ENCODE measurements at places on chromosomes 7 and 10.
A peak's percentile ranks its signal among the peaks of the same experiment; 100 is the strongest.

GRCh38 chr10:45373003-45373575, 927 bp upstream of the ALOX5 start:
- peak; percentile 41 for DNase-seq

GRCh38 chr7:43076606-43077005, 35.8 kb upstream of the HECW1 start:
- no peak for DNase-seq

- no peak for DNase-seq
Measured at GRCh38 chr10:81496626-81497025, 378.4 kb upstream of the NRG3 start.

- no peak for DNase-seq
Measured at GRCh38 chr10:24988831-24989640, 26.9 kb downstream of the ENKUR start.

- no peak for DNase-seq
Measured at GRCh38 chr10:63605197-63605967, 84.2 kb downstream of the REEP3 start.

- no peak for DNase-seq
Measured at GRCh38 chr10:94123258-94123995, 129.7 kb downstream of the PLCE1 start.

DNA sequence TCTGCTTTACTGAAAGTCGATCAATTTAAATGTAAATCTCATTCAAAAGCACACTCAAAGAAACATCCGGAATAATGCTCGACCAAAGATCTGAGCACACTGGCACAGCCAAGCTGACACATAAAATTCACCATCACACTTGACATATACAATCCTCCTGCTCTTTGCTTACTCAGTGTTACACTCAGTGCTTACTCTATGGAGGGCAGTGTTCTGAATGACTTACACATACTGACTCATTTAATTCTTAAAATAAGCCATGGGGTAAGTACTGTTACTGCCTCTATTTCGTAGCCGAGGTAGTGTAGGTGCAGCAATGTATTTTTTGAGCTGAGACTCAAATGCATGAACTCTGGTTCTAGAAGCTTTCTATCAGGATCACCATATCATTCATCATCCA, 421.5 kb upstream of the LRRN3 start:
- no peak for DNase-seq

GRCh38 chr10:65375528-65375927, 1550.3 kb upstream of the LRRTM3 start:
- no peak for DNase-seq

DNA sequence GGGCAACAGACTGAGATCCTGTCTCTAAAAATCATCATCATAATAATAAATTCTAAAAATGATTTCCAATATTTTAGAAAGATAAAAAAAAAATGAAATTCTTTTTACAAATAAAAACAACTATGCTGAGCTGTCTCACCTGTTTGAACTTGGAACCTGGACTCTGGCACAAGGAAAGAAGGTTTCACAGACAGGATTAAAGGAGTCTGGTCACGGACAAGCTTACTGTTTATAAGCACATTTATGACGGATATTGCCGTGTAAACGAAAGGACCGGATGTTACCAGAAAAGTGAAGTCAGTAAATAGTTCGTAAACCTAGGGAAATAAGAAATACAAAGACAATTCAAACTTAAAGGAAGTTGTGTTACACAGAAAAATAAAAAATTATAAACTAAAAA, 70.2 kb downstream of the KIAA1549 start:
- no peak for DNase-seq

- DNase-seq: no peak
Measured at GRCh38 chr7:13132314-13132713, 444.9 kb downstream of the ARL4A start.

GRCh38 chr10:122421742-122422141, 32.7 kb upstream of the ARMS2 start:
- DNase-seq: no peak

DNA sequence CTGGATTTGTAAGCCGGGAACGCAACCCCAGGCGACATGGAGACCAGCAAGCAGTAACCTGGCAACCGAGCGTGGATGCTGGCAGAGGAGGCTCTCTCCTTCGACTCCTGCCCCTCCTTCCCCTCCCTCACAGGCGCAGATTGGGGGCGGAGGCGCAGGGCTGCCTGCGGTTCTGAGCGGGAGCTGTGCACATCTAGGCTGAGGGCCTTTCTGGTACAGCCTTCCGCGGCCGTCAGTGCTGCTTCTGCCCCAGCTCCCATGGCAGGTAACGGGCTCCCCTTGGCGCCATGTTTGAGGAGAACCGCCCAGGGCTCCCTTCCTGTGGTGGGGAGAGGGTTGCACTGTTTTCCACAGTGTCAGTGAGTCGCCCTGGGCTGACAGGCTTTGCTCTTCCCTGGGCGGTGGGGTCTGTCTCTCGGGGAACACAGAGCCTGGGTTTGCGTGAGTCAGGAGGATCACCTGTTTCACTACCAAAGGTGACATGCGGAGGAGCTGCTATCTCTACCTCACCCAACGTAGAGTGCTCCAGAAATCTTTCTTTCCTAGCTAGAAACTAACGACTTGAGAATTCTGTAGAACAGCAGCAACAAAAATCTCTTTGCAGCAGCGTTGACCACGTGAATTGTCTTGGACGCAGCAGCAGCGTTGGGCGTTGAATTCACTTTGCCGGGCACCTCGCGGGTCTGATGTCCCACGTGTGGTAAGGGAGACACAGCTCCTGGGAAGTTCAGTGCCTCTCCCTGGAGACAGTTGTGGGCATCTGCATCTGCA, 154.8 kb upstream of the COBL start:
- DNase-seq: no peak

DNA sequence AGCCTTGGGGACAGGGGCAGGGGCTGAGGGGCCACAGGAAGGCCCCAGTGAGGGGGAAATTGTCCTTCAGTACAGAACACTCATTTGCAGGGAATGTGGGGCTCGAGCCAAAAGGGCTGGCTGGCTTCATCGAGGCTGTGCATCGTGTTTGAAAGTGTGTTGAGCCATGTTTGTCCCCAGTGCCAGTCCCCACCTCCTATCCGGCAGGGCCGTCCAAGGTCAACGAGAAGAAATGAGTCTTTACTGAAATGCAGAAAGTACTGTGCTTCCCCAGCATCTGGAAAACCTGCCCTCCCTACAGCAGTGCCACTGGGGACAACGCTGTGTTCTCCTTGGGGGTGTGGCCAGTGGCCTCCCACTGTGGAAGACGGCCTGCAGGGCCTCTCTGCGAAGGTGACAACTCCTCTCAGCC, 214.1 kb downstream of the KLF6 start:
- no peak for DNase-seq

- DNase-seq: no peak
Measured at GRCh38 chr7:121798896-121799295, 74.1 kb upstream of the PTPRZ1 start.

Measured in GM12892 (cell line).